ENCODE measurements at places on chromosomes 6 and 20. TPM values are rescaled to one million over a fixed set of nuclear protein-coding genes. Genes with fewer than 3 reads are reported as not detected.

- DNase-seq = peak; percentile 27
These were observed 50.0 kb downstream of the SLC23A2 start for GRCh38 chr20:4951299-4951698.

- DNase-seq = no peak
These were observed 26.3 kb downstream of the ITCH start for GRCh38 chr20:34389206-34389953.

- DNase-seq = no peak
These were observed 611.3 kb downstream of the HDGFL1 start for GRCh38 chr6:23180504-23181293.

DNA sequence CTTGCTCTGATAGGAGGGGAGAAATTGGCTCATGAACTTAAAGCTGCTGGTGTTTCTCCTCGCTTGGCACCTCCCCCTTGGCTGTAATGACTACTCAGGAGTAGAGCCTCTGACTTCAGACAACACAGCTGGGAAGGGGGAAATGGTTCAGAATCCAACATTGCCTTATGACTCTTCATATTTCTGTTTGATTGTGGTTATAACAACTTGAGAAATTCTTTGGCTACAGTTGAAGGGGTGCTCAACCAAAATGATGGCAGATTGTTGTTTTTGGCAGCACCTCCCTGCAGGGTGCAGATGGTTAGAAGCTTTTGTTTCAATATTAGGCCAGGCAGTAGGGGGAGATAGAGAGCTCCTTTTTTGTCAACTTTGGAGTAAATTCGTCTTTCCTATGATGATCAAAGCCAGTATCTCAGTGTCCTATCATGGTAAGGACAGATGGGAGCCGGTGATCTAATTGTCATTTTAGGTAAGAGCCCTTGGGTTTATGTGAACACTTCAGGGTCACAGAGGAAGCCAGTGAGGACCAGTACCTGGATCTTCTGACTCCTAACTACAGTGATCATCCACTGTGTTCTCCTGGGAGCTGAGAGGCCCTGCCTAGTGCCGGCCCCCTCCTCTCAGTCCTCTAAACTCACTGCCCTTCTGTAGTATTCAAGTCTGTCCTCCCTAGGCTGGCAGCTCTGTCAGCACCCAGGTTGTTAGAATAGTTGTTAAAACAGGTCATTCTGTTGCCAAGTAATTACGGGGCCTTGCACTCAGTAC, 39.9 kb downstream of the RPRD1B start:
- peak; percentile 65 for DNase-seq

DNA sequence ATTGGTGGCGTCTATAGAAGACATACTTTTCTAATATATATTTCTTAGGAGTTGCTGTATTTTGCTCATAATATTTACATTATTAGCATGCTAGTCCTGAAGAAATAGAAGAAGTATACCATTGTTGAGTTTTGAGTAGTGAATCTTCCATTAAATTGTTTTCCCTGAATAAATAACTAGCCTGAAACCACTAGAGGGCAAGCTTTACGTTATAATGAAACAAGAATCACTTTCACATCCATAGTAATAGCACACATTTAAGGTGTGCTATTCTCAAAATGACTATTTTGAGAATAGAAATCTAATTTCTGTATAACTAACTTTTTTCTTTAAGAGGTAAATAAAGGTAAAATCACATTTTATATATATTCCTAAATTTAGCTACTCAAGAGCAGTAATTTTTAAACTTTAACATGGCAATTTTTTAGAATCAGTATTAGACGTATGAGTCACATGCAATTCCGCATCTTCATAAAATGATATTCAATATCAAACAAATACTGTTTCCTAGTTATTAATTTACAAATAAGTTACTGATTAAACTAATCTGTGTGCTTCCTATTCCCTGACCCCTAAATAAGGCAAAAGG, 213.2 kb upstream of the MANEA start:
- DNase-seq = no peak

CRNKL1 gene
- total RNA-seq = 24.5 TPM

CFAP61 gene
- 0.27 TPM for total RNA-seq

PCSK2 gene
- total RNA-seq = 1.2 TPM

GRCh38 chr6:49202924-49203536, 260.0 kb downstream of the MMUT start:
- no peak for DNase-seq

GRCh38 chr6:135994857-135995544, 143.5 kb downstream of the PDE7B start:
- no peak for DNase-seq

ROS1 gene
- total RNA-seq = not detected

OR2B6 gene
- total RNA-seq = not detected

KCNQ5 gene
- 8.5 TPM for total RNA-seq

SEMG1 gene
- not detected for total RNA-seq

- DNase-seq = no peak
These were observed 193.4 kb downstream of the CDC5L start for GRCh38 chr6:44580901-44581300.

DNA sequence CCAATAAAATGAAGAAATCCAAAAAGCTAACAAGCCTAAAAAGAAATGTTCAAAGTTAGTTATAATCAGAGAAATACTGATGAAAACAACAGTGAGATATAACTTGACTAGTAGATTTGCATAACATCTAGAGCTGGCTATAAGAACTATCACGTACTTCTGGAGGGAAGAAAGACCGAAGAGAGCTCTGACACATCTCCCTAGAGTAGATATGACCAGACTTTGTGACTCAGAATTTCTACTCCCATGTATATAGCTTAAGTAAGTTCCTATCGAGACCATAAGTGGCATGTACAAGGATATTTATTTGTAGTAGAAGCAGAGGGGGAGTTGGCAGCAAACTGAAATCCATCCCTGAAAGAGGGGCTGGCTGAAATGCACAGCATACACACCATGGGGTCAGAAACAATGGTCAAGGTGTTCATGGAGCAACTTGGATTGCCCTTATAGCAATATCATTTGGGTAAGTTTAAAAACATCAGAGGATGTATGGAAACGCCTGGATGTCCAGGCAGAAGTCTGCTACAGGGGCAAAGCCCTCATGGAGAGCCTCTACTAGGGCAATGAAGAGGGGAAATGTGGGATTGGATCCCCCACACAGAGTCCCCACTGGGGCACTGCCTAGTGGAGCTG, 25.6 kb upstream of the IL17A start:
- DNase-seq = no peak

GRCh38 chr20:15336011-15336410, 998.6 kb upstream of the FLRT3 start:
- no peak for DNase-seq

GRCh38 chr6:37210313-37210968, 40.5 kb downstream of the PIM1 start:
- peak; percentile 47 for DNase-seq

DNA sequence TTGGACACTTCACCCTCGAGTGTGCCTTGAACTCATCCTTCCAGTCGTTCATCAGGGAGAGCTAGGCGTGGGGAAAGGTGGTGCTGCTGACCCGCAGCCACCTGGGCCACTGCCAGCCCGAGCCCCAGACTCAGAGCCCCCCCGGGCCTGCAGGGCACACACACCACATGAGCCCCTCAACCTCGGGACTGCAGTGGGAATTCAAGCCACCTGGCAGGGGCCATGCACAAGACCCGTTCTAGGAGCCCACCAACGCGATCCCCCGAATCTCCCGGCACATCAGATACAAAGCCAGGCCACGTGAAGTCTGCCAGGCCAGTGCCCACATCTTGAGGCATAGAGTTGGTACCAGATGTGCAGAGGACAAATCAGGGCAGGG, 2.8 kb downstream of the ZNF512B start:
- no peak for DNase-seq

TMEM200A gene
- total RNA-seq = 3.7 TPM

Measured in thoracic aorta (tissue), 2 donors.